ENCODE measurements at places on chromosomes 4 and X.

GRCh38 chrX:153877571-153878261 lies 8.3 kb downstream of the L1CAM start:
- DNase-seq, result no peak

- peak; percentile 24 for DNase-seq
Observed at GRCh38 chrX:84188320-84188834, 378 bp upstream of the RPS6KA6 start.

GRCh38 chrX:13120017-13120416 lies 75.6 kb upstream of the FAM9C start:
- DNase-seq, result no peak

GRCh38 chr4:40990236-40990898 lies 224.0 kb downstream of the APBB2 start:
- DNase-seq, result no peak

DNA sequence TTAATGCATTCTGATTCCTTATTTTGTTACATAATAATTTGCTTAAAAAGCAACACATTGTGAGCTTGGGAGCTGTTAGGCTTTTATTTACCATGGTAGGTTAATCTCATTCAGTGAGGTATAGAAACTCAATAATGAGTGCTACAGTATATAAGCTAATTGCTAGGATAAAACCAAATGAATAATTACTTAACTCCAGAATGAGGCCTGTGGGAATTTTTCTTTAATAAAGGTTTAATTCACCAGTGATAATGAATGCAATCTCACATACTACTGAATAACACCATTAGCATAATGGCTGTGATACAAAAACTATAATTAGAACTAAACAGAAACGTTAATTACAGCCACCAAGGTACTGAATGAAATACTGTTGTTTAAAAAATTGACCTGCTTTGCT lies 326.3 kb downstream of the IQCM start:
- no peak for DNase-seq

- DNase-seq, result no peak
Observed at GRCh38 chr4:1354136-1354982, 7.4 kb downstream of the UVSSA start.

DNA sequence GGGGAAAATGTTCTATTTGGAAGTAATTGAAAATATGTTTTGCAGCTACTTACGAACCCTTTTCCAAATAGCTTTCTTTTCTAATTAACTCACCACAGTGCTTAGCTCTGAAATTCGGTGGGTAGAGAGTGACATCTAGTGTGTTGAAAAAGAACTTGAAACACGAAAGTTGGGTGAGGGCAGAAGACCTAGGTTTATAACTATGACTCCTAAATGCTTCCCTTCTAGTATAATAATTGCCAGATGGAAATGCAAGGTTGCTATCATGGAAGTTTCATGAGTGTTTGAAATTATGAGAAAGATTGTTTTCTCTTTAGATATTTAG lies 77.3 kb upstream of the NOCT start:
- no peak for DNase-seq

GRCh38 chr4:21830272-21830671 lies 118.3 kb downstream of the KCNIP4 start:
- DNase-seq, result no peak

DNA sequence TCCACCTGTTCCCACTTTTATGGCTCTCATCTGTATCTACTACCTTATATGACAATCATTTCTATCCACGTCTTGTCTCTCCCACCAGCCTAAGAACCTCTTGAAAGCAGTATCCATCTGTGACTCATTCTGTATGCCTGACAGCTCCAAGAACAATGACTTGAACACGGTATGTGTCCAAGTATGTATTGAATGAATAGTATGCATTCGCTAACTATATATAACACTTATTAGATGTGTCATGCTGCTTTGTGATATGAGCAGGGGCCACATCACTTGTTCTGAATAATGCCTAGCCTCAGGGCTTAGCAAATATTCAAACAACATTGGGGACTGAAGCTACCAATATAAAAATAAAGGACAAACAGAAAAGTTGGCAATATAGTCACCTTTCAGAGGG lies 4.9 kb downstream of the OPHN1 start:
- no peak for DNase-seq

- no peak for DNase-seq
Observed at GRCh38 chr4:55439023-55439422, 43.3 kb downstream of the TMEM165 start.

DNA sequence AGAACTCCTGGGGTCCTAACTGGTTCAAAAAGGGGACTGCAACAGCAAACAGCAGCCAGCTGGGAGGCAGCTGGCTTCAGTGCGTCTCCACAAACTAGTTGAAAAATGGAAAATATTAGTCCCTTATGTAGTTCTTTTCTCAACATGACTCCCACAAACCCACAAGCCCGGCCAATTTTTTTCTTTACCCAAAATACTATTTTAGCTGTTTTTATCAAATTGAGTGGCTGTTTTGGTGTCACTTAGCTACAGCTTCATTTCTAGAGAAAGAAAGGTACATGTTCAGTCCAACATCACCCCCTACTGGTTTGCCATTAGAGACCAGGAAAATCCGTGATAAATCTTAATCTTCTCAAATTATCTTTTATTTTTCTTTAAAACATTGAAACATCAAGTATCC lies 97.2 kb downstream of the GUCY2F start:
- no peak for DNase-seq

DNA sequence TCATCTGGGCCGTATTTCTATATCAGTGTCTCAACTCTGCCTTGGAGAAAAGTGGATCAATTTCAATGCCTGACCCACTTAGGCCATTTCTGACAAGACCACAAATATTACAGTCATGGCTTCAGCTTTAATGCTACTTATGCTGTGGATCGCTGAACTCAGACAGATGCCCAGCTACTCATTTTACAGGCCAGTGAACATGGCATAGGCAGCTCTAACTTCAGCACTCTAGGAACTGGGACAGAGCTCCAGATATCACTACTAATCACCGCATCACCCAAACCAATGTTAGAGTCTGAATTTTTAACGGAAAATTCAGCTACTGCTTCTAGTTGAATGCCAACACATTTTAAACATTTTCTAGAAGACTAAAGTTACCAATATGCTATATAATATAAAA lies 809.6 kb upstream of the FRG1 start:
- no peak for DNase-seq

DNA sequence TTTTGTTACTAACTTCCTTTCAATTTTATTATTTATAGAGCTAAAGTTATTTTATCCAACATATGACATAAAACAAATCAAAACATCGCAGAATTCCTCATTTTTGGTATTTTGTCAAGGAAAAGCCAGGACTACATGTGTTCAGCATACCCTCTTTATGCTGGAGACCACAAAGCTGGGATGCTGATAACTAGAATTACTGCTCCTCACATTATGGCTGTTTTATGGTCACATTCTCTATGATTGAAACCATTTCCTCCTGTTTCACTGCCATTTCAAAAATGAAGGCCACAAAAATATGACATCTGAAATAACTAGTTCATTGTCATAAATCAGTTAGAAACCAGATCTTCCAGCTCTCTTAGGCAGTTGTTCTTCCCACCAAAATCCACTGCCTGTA lies 41.7 kb downstream of the KLHL34 start:
- DNase-seq, result no peak

DNA sequence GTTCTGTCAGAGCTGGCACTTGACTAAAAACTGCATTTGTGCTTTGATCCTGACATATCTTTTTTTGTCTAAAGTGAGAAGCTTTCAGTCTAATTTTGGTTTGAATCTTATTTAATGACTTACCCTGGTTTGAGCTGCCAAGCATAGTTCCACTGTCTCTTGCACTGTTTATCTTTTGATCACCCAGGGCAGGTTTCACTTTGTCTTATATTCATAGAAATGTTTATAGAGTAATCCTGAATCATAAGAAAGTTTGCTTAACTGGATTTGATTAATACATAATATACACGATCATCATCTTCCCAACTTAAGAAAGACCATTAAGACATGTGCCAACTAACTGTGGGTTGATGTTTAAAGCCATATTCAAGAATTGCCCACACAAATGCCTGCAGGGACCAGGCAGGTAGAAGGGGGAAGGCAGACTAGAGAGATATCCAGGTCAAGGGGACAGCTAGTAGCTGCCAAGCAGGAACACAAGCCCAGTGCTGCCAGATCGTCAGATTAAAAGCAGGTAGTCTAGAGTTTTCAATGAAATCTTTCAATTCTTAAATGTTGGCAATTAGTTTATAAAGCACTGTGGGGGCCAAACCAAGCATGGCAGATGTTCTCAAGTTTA lies 1.9 kb downstream of the GK start:
- no peak for DNase-seq

- no peak for DNase-seq
Observed at GRCh38 chr4:28073860-28074555, 1213.4 kb downstream of the STIM2 start.

GRCh38 chr4:39889226-39889625 lies 88.5 kb downstream of the PDS5A start:
- DNase-seq, result no peak

GRCh38 chr4:177371461-177371860 lies 61.8 kb downstream of the NEIL3 start:
- DNase-seq, result no peak

DNA sequence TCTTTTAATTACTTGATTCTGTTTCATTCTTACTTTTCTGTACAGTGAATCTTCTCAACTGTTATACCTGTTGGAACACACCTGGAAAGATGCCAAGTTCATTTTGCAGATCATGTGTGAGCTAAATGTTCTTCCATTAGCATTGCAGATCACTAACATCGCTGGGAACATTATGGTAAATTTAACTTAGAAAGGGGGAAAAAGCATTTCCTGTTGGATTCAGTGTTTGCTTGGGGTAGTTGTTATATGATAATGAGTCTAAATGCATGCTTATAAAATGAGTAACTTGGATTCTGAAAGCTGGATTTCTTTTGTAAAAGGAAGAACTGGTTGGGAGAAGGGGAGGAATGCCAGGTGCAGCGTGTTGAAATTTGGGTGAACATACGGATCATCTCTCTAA lies 47.6 kb downstream of the POLA1 start:
- no peak for DNase-seq

DNA sequence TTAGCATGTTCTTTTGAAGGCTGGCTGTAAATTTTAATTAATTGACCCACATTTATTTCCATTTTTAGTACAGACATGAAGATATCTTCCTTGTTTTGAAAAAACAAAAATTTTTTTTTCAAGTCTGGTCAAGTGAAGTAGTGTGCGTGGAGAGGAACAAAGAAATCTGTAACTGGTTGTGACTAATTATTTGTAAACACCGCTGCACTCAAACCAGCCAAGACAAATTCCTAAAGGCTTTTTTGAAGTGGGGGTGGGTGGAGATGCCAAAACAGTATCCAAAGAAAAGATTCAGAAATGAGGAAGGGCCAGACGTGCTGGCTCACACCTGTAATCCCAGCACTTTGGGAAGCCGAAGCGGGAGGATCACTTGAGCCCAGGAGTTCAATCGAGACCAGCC lies 88.3 kb downstream of the SHROOM2 start:
- DNase-seq, result no peak

DNA sequence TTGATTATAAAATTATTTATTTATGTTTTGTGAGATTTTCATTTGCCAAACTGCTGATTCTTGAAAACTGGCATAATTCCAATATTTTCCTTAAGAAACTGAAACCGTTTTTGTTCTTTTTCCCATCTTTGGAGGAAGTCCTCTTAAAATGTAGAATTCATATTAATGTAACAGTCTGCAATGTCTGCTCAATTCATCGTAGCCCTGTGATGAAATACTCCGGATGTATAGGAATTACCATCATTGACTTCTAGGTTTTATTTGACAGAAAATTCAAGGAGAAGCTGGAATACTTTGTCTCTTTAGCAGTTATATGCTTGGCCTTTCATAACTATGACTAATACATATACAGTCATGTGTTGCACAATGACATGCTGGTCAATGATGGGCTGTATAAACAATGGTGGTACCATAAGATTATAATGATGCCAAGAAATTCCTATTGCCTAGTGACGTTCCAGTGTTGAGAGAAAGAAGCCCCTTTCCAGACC lies 185.0 kb upstream of the GPRIN3 start:
- DNase-seq, result no peak

DNA sequence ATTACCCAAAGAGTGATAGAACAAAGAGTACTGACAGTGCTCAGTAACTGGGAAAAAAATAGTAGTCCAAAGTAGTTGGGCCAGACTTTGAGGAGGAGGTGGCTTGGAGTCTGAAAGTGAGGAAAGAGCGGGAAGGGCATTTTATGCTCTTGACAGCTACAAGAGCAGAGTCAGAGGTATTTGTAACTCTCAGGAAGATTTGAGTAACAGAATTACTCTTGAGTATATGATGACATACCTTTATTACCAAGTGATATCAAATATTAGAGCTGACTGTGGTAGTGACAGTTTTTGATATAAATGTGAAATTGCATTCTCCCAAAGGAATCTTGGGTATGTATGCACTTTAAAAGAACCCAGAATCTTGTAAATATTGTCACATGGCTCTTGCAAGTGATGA lies 2.2 kb downstream of the SLAIN2 start:
- DNase-seq, result no peak

DNA sequence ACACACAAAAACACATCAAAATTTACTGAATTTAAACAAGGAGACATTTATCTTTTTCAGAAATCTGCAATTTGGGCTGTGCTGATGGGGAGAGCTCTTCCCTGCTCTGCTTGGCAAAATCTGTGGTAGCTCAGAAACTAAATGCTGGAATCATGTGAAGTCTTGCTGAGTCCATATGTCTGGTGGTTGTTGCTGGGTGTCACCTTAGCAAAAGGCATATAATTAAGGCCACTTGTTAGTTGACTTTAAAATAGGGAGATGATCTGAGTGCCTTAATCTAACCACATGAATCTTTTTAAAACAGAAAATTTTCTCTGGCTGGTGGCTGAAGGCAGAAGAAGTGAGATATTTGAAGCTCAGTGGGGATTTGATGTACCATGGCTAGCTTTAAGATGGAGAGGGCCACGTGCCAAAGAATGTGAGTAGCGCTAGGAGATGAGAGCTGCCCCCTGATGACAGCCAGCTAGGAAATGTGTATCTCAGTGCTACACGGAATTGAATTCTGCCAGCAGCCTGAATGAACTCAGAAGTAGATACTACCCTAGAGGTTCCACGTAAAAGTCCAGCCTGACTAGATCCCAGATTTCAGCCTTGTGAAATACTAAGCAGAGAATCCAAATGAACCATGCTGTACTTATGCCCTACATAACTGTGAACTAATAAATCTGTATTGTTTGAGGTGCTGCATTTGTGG lies 7.6 kb upstream of the GUF1 start:
- no peak for DNase-seq

DNA sequence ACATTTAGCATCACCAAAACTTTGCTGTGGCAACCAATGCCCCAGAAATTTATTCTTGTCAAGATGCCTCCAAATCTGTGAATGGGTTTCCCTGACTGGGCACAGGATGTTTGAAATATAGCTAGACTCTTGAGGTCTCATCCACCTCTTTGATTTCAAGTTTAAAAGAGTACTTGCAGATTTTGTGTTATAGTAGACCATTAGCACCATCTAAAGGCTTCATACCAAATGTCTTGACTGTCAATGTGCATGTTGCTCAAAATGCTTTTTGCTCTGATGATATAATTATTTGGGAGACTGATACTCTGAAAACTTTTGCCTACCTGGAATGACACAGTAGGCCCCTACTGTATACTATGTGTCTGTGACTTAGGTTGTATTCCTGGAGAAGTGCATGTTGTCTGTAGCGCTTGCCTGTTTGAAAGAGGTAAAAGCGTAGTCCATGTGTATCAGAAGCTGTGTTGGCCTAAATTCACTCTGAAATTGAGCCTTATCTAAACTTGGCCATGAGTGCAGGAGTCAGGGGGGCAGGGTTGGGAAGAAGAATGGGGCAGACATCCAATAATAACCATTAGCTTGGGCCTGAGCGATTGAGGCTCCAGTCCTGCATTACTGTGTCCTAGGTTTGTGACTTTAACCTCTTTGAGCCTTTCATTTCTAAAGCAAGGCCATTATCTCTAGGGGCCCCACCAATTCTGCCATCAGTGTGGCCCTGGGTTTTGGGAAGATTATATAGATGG lies 33.8 kb downstream of the NDP start:
- DNase-seq, result no peak

Data from activated T-cell treated with anti-CD3 and anti-CD28 coated beads, Interleukin-2, amount 50 U/mL, for 48 hours (primary cell).